ENCODE measurements at places on chromosomes 3 and 15.

GRCh38 chr3:197495999-197496745 lies 59.6 kb downstream of the BDH1 start:
- DNase-seq: no peak

GRCh38 chr3:127781411-127782001 lies 40.8 kb downstream of the MGLL start:
- DNase-seq: no peak

- DNase-seq: no peak
These were observed 64.2 kb downstream of the ST3GAL6 start for GRCh38 chr3:98827221-98827920.

DNA sequence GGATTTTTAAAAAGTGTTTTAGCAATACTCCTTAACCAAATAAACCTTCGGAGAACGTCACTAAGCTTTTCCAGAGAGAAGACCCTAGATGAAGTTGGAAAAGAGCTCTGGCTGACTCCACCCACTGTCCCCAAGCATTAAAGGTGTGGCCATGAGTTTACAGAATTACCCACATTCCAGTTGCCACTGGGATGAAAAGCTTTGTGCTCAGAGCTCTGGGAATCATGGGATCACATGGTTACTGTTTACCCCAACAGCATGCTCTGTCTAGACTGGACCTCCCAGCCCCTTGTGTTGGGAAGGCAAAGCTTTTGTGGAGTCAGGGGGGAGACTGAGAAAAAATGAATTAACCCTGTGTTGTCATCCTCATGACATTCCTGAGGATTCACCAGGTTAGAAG lies 55.3 kb downstream of the CCK start:
- DNase-seq: no peak

- DNase-seq: no peak
These were observed 249.9 kb upstream of the ST8SIA2 start for GRCh38 chr15:92143765-92144164.

- DNase-seq: peak; percentile 29
These were observed 4.0 kb downstream of the TLE3 start for GRCh38 chr15:70093481-70094319.

DNA sequence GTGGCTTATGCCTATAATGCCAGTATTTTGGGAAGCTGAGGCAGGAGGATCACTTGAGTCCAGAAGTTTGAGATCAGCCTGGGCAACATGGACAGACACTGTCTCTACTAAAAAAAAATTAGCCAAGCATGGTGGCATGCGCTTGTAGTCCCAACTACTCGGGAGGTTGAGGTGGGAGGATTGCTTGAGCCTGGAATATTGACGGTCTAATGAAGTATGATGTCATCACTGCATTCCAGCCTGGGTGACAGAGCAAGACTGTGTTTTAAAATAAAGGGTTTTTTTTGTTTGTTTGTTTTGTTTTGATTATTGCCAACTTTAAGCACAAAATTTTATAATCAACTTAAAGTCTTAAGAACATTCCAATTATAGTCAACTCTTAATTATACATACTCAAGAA lies 6.8 kb downstream of the PLSCR1 start:
- no peak for DNase-seq

- no peak for DNase-seq
These were observed 10.6 kb downstream of the THUMPD3 start for GRCh38 chr3:9373465-9373864.

GRCh38 chr15:74396445-74397238 lies 29.2 kb upstream of the CYP11A1 start:
- DNase-seq: no peak

DNA sequence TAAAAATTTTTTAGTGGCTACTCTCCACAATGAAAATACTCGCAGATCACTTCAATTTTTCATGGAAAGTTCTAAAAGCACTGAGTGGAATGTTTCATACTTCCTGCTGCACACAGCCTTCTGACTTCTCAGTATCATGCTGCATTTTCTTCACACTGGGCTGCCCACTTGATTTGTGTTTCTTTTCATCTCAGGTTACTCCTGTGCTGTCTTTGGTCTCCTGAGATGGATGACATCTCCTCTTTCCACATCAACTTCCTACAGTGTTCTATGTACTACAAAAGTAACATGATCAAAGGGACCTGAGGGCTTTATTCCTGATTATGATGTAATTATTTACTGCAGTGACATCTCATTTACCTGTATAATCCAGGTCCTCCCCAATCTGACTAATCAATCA lies 927.7 kb downstream of the ROBO2 start:
- DNase-seq: no peak

Data from NCI-H2029 (cell line).